ENCODE measurements at places on chromosomes 4 and X.

DNA sequence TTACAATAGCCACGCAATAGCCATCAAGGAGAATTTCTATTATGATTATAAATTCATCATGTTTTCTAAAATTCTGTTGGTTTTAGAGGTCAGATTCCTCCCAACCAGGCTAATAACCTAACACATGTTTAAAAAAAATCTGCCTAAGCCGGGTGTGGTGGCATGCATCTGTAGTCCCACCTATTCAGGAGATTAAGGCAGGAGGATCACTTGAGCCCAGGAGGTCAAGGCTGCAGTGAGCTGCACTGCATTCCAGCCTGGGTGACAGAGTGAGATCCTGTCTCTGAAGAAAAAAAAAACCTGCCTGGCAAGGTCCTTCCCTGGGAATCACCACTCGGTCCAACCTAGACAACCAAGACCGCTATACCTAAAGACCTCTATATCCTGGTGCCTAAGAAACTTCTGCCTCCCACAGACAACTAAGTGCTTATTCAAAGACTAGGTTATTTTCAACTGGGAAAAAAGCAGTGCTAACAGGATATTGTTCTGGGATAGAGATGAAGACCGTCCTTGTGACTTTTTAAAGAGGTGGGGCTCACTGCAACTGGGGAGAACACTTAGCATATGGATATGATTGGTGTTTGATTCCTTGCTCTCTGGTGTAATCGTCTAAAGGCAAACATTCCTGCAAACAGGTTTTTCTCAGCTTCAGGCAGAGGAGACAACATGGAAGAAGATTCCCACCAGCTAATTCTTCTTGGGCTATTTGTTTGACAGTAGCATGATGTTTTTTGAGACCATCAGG lies 18.2 kb downstream of the ATP1B4 start:
- no peak for DNase-seq

DNA sequence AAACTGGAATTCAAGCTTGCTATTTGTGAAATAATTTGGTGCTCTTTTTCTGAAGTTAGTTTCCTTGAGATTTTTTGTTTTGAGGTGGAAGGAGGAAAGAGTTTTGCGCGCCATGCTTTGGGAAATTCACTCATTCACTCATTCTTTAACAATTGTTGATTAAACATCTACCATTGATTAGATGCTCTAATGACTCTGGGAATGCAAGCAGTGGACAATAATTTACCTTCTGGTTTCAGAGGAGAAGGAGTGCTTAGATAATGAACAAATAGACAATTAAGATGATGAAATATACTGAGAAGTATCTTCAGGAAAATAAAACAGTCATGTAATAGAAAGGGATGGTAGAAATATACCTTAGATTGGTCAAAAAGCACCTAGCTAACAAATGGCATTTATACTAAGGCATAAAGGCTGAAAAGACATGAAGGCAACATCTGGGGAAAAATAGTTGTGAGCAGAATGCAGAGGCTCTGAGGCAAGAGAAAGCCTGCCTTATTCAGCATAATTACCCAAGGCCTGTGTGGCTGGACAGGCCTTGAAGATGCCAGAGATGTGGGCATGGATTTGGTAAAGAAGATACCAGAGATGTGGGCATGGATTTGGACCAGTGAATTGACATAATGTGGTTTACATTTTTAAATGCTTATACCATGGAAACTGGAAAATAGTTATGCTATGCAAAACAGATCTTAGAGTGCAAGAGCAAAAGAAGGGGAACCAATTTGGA lies 2.7 kb upstream of the COMMD8 start:
- no peak for DNase-seq

GRCh38 chr4:116598980-116599789 lies 486.2 kb downstream of the TRAM1L1 start:
- DNase-seq, result no peak

- no peak for DNase-seq
These were observed 1751.9 kb downstream of the ARAP2 start for GRCh38 chr4:34492414-34492813.

- DNase-seq, result no peak
These were observed 100.5 kb upstream of the TBC1D9 start for GRCh38 chr4:140856621-140857062.

All from stimulated activated CD8-positive, alpha-beta memory T cell treated with anti-CD3 and anti-CD28 coated beads, Interleukin-2, amount 100 ng/mL, for 48 hours (primary cell).